Neural crest cell (in vitro differentiated cells): ENCODE measurements at places on chromosomes 1 and 21.

DNA sequence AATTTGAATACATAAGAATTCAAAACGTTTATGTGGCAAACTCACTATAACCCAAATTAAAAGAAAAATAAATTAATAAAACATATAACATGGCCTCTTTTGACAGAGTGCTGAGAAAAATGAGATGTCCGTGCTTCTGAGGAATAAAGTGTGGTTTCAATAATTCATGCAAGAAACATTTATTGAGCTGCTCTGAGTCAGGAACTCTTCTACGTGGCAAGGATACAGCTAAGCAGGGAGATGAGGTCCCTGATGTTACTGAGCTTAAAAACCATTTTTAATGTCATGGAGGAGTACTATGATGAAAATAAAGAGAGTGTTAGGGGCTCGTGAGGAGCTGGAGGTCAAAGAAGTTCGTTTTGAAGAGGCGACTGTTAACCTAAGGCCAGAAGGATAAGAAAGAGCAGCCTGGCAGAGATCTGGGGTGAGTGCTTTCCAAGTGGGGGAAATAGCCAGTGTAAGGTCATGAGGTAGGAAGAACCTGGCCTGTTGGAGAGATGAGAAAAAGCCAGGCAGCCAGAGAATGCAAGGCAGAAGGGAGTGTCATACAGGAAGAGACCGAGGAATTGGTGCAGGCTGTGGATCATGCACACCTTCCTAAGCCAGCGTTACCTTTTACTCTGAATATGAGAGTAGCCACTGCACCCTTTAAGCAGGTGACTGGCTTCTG, 182.2 kb upstream of the DUSP10 start:
- DNase-seq: no peak

- no peak for DNase-seq
These were observed 24.2 kb upstream of the DYNLT5 start for GRCh38 chr1:66728021-66728420.

GRCh38 chr1:204528241-204528640, 12.0 kb downstream of the MDM4 start:
- DNase-seq: no peak

- no peak for DNase-seq
These were observed 227.7 kb downstream of the SMYD3 start for GRCh38 chr1:246279402-246279801.

- DNase-seq: no peak
These were observed 22.7 kb upstream of the DYNLT5 start for GRCh38 chr1:66729523-66729922.

- no peak for DNase-seq
These were observed 146.2 kb upstream of the ZC3H11B start for GRCh38 chr1:219759095-219759494.

GRCh38 chr1:201282931-201283829, at the start of gene PKP1:
Gene PKP1, plus strand, starts transcription at chr1:201283506. Its CDS starts 197 bp downstream, at chr1:201283703.
- peak; percentile 23 for DNase-seq

DNA sequence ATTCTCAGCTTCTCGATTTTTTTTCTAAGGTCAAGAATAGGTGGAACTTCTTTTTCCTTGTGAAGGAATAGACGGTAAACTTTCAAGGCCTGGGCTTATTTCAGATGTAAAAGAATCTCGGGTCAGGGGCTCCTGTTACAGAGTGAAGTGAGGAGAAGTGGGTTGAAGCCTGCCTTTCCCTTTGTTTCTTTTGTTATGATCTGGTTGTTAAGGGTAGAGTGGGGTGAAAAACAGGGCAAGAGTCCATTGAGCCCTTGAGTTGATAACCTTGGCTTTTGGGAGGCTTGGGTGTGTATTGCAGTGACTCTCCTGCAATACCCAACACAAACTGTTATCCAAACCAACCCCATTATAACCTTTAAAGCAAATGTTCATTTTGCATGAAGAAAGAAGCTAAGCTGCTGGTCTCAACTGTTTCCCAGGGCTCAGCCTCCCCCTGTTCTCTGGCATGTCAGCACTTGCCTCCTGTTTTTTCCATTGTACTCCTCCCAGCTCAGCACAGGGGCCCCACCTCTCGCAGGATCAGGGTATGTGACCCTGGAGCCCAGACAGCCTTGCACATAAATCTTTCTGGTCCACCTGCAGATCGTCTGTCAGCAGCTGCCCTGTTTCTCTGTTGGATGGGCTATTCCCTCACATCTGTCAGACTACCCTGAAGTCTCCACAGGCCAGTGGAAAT, 102.4 kb downstream of the CACHD1 start:
- DNase-seq: no peak

- DNase-seq: no peak
These were observed 827.6 kb upstream of the B3GALT2 start for GRCh38 chr1:194014014-194014413.

- DNase-seq: no peak
These were observed 198.5 kb downstream of the PLA2G4A start for GRCh38 chr1:187027253-187027652.
